ENCODE measurements at places on chromosomes 16 and 17. TPM values are rescaled to one million over a fixed set of nuclear protein-coding genes. Genes with fewer than 3 reads are reported as not detected.

Gene LAT
- 26.0 TPM for polyA plus RNA-seq

Gene DOC2B
- polyA plus RNA-seq = 12.1 TPM

- DNase-seq = no peak
Observed at GRCh38 chr17:77527836-77528505, 387.2 kb downstream of the SEC14L1 start.

DNA sequence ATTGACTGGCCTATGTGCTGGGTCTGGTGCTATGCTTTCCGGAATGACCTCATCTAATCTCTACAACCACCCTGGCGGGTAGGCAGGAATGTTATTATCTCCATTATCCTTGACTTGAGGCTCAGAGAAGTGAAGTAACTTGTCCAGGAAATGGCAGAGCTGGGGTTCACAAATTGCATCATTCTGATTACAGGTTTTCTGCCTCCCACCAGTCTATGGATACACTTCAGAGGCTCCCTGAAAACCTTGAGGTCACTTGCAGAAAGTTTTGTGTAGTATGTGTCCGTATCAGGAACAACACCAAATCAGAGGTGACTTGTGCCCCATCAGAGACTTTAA, 19.1 kb downstream of the NOD2 start:
- no peak for DNase-seq

DNA sequence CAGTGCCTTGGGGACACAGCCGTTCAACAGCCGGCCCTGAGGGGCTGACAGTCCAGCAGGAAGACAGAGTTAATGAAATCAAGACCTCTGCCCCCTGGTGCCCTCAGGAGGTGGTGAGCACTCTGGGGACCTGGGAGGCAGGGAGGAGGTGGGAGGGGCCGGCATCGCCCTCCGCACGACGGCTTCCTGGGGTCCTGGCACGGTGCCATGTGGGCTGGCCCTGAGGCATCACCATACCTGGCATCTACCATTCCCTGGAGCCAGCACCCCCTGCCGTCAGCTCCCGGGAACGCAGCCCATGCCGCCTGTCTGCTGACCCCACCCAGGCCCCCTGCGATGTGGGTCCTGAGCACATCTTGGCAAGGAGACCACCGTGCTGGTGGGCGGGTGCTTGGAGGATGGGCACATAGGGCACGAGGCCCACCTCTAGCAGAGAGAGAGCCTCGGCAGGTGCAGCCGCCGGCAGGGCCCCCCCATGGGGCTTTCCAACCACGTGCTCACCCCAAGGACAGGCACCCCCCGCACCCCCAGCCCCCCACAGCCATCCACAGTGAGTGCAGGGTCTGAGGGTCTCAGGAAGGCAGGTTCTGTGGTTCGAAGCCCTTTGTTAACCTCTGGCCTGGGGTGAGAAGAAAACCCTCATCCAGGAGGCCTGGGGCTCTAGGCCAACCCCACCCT, 52.5 kb downstream of the ZFPM1 start:
- peak; percentile 91 for DNase-seq

- DNase-seq = no peak
Observed at GRCh38 chr17:43699438-43699756, 37.7 kb upstream of the MEOX1 start.

GRCh38 chr16:27287051-27287811, 18.7 kb upstream of the NSMCE1 start:
- DNase-seq = no peak

Gene NPIPB6
- polyA plus RNA-seq = 0.61 TPM

- no peak for DNase-seq
Observed at GRCh38 chr16:14423344-14423743, 206.7 kb downstream of the PARN start.

Gene OMG
- polyA plus RNA-seq = 0.27 TPM

Gene CIAO2B
- polyA plus RNA-seq = 86.9 TPM

Gene CACNA1G
- 0.11 TPM for polyA plus RNA-seq

DNA sequence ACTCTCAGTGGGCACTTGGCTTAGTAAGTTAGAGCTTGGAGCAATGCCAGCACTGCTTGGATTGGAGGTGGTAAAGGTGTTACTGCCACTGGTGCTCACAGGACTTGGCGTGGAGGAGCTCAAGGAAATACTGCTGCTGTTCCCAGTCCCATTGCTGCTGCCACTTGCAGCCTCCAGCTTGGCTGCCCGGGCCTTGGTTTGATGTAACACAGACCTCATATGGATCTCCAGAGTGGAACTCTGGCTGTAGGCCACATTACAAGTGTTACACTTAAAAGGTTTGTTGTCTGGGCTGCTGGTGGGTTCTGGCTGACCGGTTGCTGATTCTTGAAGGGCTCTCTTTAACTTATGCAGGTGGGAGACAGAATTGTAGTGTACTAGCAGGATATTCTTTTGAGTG, 250.3 kb downstream of the ZFHX3 start:
- DNase-seq = no peak

DNA sequence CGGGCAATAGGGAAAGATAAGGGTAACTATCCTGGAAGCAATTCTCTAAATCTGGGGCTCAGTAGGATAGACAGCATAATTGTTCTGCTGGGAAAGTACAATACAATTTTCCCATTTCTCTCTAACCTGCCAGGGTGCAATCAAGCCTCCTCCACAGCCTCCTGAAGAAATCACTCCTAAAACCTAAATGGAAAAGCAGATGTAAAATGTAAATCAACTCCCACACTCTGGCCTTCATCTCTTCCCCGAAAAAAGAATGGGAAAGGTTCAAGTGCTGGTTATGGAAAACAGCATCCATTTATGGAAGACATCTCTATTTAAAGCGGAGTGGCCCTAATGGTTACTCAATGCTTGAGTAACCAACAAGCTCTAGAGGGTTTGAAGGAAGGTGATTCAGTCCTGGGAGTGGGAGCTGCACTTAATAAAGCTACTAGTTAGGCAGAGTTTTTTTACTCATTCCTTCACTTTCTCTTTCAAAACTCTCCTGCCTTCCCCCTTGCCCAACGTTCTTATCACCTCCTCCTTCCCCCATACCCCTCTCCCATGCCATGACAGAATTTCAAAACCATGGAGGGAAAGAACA, 5.1 kb downstream of the MMD start:
- DNase-seq = no peak

Gene DHRS7C
- not detected for polyA plus RNA-seq

GRCh38 chr17:72116661-72117521, 3.9 kb upstream of the SOX9 start:
- DNase-seq = peak; percentile 28

GRCh38 chr17:55168958-55169687, 95.6 kb upstream of the HLF start:
- DNase-seq = no peak

GRCh38 chr16:69798466-69798865, 36.3 kb downstream of the WWP2 start:
- no peak for DNase-seq

GRCh38 chr17:64938290-64938689, 19.0 kb upstream of the LRRC37A3 start:
- no peak for DNase-seq

Gene TNFSF13
- 17.8 TPM for polyA plus RNA-seq

- DNase-seq = no peak
Observed at GRCh38 chr17:8443756-8444155, 8.1 kb downstream of the NDEL1 start.

Gene PRAC2
- not detected for polyA plus RNA-seq

DNA sequence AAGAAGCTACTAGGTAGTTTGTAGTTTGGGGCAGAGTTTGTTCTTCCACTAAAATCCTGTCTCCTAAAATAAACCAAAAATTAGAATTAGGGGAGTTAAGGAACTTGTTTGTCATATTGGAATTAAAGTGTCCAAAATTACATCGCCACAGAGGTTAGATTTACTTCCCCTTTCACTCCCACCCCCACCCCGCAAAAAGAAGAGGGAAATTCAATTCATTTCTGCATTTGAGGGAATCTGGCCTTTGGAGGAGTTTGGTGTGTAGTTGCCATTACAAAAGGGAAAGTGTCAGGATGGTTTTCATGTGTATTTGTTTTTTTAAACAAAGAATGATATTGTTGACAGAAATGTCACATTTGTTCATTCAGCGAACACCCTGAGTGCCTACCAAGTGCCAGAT, 5.8 kb downstream of the TMEM97 start:
- no peak for DNase-seq

Gene SLFN14
- polyA plus RNA-seq = not detected

Gene MMP15
- 22.3 TPM for polyA plus RNA-seq

Gene TMEM219
- polyA plus RNA-seq = 114 TPM

DNA sequence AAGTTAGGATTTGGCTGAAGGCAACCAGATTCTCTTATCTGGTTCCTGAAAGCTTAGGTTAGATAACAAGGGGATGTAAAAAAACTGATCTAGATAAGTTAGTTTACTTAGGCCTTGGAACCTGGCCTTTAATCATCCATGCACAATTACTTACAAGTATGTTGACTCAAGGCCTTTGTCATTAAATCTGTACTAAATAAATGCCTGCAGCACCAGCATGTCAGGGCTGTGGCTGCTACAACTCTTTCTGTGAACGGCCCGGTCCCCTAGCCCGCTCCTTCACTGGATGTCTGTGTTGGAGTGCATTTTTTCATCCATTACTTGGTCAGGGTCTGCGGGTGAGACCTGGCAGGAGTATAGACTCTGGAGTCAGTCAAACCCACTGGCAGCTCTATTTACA, 48.4 kb upstream of the ALDH3A1 start:
- DNase-seq = no peak

Gene CNGB1
- polyA plus RNA-seq = 0.05 TPM

DNA sequence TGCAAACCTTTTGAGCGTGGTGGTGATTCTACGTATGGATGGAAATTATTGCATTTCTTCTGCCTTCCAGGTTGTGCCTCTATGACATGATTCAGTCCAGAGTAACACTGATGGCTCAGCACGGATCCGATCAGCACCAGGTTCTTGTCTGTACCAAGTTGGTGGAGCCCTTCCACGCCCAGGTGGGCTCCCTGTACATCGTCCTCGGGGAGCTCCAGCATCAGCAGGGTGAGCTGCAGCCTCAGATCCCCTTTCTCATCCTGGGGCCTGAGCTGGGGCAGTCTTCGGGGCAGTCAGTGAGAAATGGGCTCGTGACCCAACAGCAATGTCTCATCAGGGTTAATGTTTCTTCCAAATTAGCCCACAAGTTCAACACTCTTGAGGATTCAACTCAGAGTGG, 9.3 kb upstream of the CDK3 start:
- no peak for DNase-seq

DNA sequence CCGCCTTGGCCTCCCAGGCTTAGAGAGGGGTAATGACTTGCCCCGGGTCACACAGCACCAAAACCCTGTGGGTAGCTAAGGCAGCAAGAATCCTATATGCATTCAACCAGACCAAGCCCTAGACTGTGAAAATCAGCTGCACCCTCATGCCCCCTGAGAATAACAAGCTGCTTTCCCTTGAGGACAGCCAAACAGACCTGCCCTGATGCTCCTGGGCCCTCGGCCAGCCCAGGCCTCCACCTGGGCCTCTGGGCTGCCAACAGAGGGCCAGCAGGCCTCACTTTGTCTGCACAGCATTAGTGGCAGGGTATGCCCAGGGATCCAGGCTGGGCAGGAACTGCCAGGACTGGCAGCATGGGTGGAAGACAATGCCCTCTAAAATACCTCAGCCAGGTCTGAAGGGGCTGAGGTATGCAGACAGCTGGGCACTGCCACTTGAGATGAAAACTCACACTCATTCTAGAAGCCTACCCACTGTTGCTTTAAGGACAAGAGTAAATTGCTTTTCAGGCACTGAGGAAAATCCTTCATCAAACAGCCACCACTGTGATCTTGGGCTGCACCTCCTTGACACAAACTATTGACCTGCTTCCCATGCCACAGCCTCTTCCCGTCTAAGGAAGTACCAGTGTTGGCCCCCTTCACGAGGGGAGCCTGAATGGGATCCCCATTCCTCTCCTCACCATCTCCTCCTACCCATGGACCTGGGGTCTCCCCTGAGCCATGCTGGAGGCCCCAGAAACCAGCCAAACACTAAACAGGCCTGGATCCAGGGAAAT, 8.8 kb downstream of the ST3GAL2 start:
- no peak for DNase-seq

- DNase-seq = no peak
Observed at GRCh38 chr16:28196387-28196987, 15.3 kb downstream of the XPO6 start.

DNA sequence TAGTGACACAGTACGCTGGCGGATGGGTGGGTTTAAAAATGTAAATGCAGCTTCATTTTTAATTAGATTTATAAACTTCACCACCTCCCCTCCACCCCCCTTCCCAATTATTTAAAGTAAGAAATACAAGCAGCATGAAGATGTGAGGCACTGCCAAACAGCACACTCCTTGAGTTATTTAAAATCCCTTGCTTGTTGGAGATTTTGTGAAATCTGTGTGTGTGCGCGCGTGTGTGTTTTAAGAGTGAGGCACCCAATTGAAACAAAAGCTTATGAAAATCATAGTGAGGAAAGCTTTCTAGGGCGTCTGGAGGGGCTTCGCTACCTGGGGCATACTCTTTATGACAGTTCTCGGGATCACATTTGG, 219.6 kb upstream of the IRX3 start:
- DNase-seq = no peak

Gene CEP20
- polyA plus RNA-seq = 8.6 TPM

GRCh38 chr16:89741342-89742014, 20.1 kb downstream of the ZNF276 start:
- no peak for DNase-seq

DNA sequence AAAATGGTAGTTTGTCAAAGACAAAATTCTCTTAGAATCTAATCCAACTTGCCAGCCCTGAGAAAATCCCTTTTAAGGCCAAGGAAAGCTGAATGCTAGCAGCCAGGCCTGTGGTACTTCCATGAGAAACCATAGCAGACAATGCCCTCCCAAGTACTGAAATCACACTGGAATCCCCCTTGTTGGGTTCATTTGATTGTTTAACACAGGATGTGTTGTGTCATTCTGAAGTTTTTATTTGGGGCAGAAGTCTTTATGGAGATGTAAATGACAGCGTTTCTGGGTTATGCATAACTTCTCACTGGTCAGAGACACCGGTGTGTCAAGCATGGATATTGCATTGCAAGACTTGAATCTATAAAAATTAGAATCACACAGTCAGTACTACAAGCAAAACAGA, 6.0 kb upstream of the ARL2BP start:
- no peak for DNase-seq

DNA sequence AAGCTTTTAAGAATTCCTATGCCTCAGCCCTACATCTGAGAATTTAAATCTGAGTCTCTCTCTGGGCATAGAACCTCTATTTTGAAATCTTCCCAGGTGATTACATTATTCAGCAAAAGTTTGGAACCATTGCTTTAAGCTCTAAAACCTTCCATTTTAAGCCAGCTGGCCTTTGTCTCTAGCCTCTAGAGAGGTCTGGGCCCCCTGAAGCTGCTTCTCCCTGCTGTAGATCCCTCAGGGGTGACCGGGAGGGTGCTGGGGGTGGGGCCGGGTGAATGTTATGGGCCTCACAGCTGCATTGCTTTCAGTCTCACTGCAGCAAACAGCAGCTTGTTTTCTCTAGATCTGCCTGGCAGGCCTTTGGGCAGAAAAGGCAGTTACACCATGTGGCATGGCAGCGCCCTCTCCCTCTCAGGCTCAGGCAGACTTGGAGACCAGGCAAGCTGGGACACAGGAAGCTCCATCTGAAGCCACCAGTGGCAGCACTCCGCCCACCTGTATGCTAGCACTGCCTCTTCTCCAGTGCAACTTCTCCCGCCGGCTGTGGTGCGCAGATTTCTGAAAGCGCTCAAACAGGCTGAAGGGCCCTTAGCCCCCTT, 66.3 kb downstream of the MPRIP start:
- DNase-seq = no peak

- DNase-seq = no peak
Observed at GRCh38 chr16:85574672-85575475, 38.2 kb upstream of the GSE1 start.

- peak; percentile 89 for DNase-seq
Observed at GRCh38 chr16:3004781-3005284, 7.9 kb upstream of the CLDN9 start.

Gene WFIKKN1
- polyA plus RNA-seq = 2.6 TPM

Gene MYH3
- 13.2 TPM for polyA plus RNA-seq

All from pancreas (tissue), 10 donors.